Tongue (tissue), 3 donors: ENCODE measurements at places on chromosomes 4 and X. TPM values are rescaled to one million over a fixed set of nuclear protein-coding genes. Genes with fewer than 3 reads are reported as not detected.

TRIM60 gene
- not detected for total RNA-seq

ZFP92 gene
- 1.4 TPM for total RNA-seq

H2BW2 gene
- not detected for total RNA-seq

GAGE1 gene
- not detected for total RNA-seq

MAGEA2B gene
- total RNA-seq, result not detected

C4orf50 gene
- 0.10 TPM for total RNA-seq

NR3C2 gene
- total RNA-seq, result 35.4 TPM
